ENCODE measurements at places on chromosomes 16 and 17. TPM values are rescaled to one million over a fixed set of nuclear protein-coding genes. Genes with fewer than 3 reads are reported as not detected.

GRCh38 chr17:36066365-36066985 is 2.4 kb downstream of the CCL18 start:
- H3K27me3 ChIP-seq, result no peaks in the 10 kb centered on the region
- H3K27ac ChIP-seq, result no peak overlapping the region
- no peaks in the 10 kb centered on the region for H3K4me1 ChIP-seq
- no peaks in the 10 kb centered on the region for H3K36me3 ChIP-seq

GRCh38 chr17:15233022-15233805 is 31.9 kb downstream of the PMP22 start:
- DNase-seq, result no peak
- peaks cover 2% of the 10 kb centered on the region for H3K36me3 ChIP-seq
- H3K4me3 ChIP-seq, result no peak overlapping the region
- no peaks in the 10 kb centered on the region for H3K4me1 ChIP-seq

DNA sequence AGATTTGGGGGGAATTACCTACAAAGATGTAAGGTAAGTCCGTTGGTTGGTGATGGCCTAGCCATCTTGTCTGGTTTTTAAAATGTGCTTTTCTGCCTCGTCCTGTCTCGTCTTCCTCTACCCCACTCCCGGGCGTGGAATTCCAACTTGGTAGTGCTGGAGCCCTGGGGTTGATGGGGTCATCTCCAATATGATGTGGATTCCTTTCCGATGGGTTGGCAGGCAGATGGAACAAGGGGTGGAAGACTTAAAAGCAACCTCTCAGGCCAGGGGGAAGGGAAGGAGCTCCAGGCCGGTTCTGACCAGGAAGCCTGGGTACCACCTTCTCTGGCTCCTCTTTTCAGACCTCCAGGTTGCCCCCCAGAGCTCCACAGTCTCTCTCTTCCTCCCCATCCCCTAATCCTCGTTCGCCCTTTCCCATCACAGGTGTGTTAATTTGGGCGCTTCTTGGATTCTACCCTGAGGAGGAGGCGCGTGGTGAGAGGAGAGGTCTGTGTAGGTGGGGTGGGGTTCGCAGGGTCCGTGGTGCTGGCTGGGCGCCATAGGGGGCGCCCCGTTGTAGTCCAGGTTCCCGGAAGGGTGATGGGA is 5.1 kb upstream of the HOXB2 start:
- H3K27ac ChIP-seq, result no peak overlapping the region
- no peaks in the 10 kb centered on the region for H3K36me3 ChIP-seq
- no peaks in the 10 kb centered on the region for H3K27me3 ChIP-seq

GRCh38 chr17:12806630-12807029 is 17.3 kb downstream of the ARHGAP44 start:
- no peaks in the 10 kb centered on the region for H3K4me1 ChIP-seq
- no peaks in the 10 kb centered on the region for H3K36me3 ChIP-seq
- no peak for DNase-seq
- no peak overlapping the region for H3K4me3 ChIP-seq

- H3K4me3 ChIP-seq, result no peak overlapping the region
- no peak overlapping the region for H3K27ac ChIP-seq
- H3K36me3 ChIP-seq, result no peaks in the 10 kb centered on the region
- peaks cover 5% of the 10 kb centered on the region for H3K4me1 ChIP-seq
- H3K27me3 ChIP-seq, result no peaks in the 10 kb centered on the region
These were observed 38.1 kb downstream of the MRPS23 start for GRCh38 chr17:57811638-57812280.

DNA sequence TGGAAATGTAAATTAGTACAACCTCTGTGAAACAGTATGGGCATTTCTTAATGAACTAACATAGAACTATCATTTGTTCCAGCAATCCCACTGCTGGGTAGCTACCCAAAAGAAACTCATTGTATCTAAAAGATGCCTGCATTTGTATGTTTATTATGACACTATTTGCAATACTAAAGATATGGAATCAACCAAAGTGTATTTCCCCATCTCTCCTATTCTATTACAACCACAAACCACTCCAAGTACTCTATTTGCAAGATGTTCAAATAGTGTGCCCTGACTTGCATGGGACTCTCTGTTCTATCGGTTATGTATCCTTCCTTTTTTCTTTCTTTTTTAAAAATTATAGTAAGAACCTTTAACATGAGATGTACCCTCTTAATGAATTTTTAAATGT is 845.2 kb downstream of the CDH11 start:
- H3K27ac ChIP-seq, result no peak overlapping the region
- H3K36me3 ChIP-seq, result no peaks in the 10 kb centered on the region
- H3K4me3 ChIP-seq, result no peak overlapping the region
- no peak for DNase-seq
- no peaks in the 10 kb centered on the region for H3K27me3 ChIP-seq

KRTAP4-6 gene
- total RNA-seq, result not detected
